ENCODE measurements at places on chromosomes 5 and 9. TPM values are rescaled to one million over a fixed set of nuclear protein-coding genes. Genes with fewer than 3 reads are reported as not detected.

GRCh38 chr5:41764650-41765049 is 105.6 kb downstream of the OXCT1 start:
- H3K4me3 ChIP-seq: no peak overlapping the region
- H3K36me3 ChIP-seq: no peaks in the 10 kb centered on the region
- no peak for DNase-seq
- H3K27ac ChIP-seq: no peak overlapping the region

DNA sequence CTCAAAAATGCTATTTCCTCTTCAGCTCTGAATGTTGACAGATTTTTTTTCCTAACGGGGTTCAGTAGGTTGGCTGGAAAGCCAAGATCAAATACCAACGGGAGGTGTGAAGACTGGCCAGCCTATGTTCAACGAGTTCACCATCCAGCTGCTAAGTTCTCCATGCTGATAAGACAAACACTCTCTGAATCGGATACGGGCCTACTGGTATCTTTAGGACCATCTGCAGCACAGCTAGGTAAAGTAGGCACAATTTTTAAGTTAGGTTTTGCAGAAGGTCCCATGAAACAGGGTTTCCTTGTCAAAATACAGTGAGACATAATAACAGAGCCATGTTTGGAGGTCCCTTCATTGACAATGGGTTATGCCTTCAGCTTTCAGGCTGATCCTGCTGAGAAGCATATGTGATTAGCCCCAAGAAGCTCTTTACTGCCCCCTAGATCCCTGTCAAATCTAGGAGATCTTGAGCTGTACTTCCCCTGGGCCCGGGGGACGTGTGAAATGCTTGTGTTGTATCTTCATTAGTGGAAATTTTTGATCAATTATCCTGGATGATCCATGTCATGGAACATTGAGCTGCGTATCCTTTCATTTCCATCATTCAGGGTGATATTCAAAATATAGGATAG is 60.6 kb downstream of the PGM5 start:
- H3K27ac ChIP-seq: no peak overlapping the region
- no peak overlapping the region for H3K4me3 ChIP-seq
- no peaks in the 10 kb centered on the region for H3K27me3 ChIP-seq

Gene PITX1
- total RNA-seq: 3.1 TPM

Gene TAF11L2
- total RNA-seq: not detected

- no peaks in the 10 kb centered on the region for H3K36me3 ChIP-seq
- DNase-seq: no peak
- H3K27ac ChIP-seq: no peak overlapping the region
- H3K27me3 ChIP-seq: no peaks in the 10 kb centered on the region
- H3K4me3 ChIP-seq: no peak overlapping the region
Observed at GRCh38 chr5:160539431-160539830, 117.8 kb downstream of the PTTG1 start.

Gene POLR3G
- total RNA-seq: 4.9 TPM

Measured in fibroblast of lung (primary cell).